ENCODE measurements at places on chromosomes 2 and 18. TPM values are rescaled to one million over a fixed set of nuclear protein-coding genes. Genes with fewer than 3 reads are reported as not detected.

- peaks cover 76% of the 10 kb centered on the region for H3K4me1 ChIP-seq
- DNase-seq = no peak
- no peaks in the 10 kb centered on the region for H3K27me3 ChIP-seq
- peak overlapping the region; percentile 44 for H3K27ac ChIP-seq
- no peak overlapping the region for H3K4me3 ChIP-seq
These were observed 66.2 kb upstream of the MCFD2 start for GRCh38 chr2:46981662-46982350.

Gene SERPINB2
- total RNA-seq = not detected

DNA sequence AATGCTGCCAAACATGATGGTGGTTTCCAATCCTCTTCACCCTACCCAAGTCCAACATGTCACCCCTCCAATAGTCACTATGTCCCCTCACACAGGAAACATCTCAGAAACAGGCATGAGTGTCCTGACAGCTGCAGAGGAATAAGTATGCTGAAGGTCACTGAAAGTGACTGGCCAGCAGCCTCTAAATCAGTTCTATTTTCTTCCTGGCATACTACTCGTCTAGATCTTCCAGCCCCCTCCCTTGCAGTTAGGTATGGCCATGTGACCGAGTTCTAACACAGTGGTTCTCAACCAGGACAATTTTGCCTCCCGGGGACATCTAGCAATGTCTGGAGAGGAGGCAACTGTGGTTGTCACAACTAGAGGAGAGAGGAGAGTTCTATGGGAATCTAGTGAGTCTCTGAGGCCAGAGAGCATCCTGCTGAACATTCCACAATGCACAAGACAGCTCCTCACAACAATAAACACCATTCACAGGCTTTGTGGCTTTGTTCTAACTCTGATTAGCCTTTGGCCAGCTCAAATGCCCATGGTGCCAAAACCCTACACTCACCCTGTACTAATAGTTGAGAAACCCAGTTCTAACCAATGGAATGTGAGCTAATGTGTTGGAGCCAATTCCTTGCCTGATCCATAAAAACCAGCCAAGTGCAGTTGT is 12.6 kb upstream of the ID2 start:
- peaks cover 11% of the 10 kb centered on the region for H3K27me3 ChIP-seq
- H3K36me3 ChIP-seq = peaks cover 7% of the 10 kb centered on the region
- no peak for DNase-seq

GRCh38 chr2:222523783-222524544 is 99.6 kb downstream of the SGPP2 start:
- DNase-seq = no peak
- peaks cover 8% of the 10 kb centered on the region for H3K4me1 ChIP-seq
- peaks cover 32% of the 10 kb centered on the region for H3K36me3 ChIP-seq
- H3K4me3 ChIP-seq = no peak overlapping the region
- no peaks in the 10 kb centered on the region for H3K27me3 ChIP-seq

Measured in activated CD4-positive, alpha-beta memory T cell treated with anti-CD3 and anti-CD28 coated beads for 36 hours (primary cell).